ENCODE measurements at places on chromosomes 1 and 21.

DNA sequence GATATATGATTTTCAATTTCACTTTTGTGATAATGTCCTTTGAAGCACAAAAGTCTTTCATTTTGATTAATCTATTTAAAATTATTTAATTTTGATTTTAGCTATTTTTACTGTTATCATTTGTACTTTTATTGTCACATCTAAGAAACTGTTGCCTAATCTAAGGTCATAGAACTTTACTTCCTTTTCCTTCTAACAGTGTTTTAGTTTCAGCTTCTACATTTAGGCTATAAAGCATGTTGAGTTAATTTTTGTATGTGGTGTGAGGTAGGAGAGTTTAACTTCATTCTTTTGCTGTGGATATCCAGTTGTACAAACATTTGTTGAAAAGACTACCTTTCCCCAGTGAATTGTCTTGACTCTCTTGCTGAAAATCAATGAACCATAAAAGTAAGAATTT, 204.5 kb downstream of the TM2D1 start:
- DNase-seq = no peak

- DNase-seq = no peak
These were observed 26.1 kb downstream of the NENF start for GRCh38 chr1:212458817-212459216.

DNA sequence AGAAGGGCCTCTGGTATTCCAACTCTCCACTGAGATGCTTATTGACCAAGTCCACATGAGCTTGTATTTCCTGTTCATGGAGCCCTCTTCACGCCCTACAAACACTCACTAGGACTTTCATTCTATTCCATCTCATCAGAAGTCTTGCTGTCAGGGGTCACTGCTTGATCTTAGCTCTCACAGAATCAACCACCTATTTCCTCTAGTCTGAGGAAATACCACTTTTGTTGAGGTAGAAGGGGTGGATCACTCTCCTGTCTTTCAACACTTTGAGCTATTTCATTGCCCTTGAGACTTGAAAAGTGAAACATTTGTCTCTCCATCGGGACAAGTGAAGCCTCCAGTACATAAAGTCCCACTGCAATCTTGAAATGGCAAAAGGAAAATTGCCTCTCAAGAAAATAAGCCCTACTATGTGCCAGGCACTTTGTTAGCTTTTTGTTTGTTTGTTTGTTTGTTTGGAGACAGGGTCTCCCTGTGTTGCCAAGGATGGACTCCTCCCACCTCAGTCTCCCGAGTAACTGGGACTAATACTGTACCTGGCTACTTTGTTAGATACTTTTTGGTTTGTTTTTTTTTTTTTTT, 19.8 kb upstream of the FAM110D start:
- DNase-seq = no peak

- DNase-seq = no peak
These were observed 28.2 kb upstream of the DOCK7 start for GRCh38 chr1:62716397-62716796.

All from right renal pelvis (tissue), 4 donors.